ENCODE measurements at places on chromosomes 5 and 9. TPM values are rescaled to one million over a fixed set of nuclear protein-coding genes. Genes with fewer than 3 reads are reported as not detected.

Gene ESM1
- not detected for total RNA-seq

Gene OR1Q1
- total RNA-seq: not detected

Gene C9orf153
- 0.98 TPM for total RNA-seq

Gene ARHGEF28
- 0.27 TPM for total RNA-seq

Gene OR13D1
- not detected for total RNA-seq

Gene CCL28
- 51.4 TPM for total RNA-seq

Gene SPINK1
- total RNA-seq: 12.1 TPM

Gene FLT4
- 0.58 TPM for total RNA-seq

Gene SHISAL2B
- total RNA-seq: not detected

Gene CLIC3
- total RNA-seq: not detected

Gene C5orf34
- 14.5 TPM for total RNA-seq

Gene IL13
- not detected for total RNA-seq

Gene SVEP1
- not detected for total RNA-seq

GRCh38 chr5:174329738-174330137 is 284.2 kb downstream of the NSG2 start:
- DNase-seq: no peak

DNA sequence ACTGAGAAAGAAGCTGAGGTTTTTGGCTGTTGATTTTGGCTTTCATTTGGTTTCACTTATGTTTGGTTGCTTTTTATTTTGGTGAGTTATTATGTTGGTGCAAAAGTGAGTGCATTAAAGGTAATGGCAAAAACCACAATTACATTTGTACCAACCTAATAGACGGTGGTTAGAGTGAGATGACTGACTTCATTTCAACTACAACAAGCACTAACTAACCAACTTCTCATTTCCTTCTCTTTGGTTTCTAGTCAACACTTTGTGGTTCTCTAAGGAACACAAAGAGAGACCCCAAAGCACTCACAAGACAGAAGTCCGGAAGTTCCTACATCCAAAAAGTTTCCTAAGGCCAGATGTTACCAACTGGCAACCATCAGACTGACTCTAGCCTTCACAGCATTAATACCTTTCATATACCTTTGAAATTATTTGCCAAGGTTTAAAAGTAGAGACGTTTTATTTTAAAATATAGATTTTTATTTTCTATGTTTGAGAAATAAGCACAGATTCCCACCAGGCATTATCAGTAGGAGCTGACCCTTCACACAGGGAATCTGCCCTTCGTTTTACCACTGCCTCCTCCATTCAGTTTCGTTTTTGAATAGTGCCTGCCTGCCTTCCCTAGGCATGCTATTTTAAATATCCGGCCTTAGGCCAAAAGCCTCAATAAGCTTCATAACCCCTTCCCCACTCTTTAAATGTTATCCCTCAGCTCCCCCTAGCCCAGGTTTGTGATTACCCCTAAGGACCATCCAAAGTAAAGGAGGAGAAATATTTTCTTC is 301.1 kb upstream of the PTGER4 start:
- no peak for DNase-seq

GRCh38 chr5:142358648-142359047 is 33.8 kb upstream of the SPRY4 start:
- DNase-seq: no peak

DNA sequence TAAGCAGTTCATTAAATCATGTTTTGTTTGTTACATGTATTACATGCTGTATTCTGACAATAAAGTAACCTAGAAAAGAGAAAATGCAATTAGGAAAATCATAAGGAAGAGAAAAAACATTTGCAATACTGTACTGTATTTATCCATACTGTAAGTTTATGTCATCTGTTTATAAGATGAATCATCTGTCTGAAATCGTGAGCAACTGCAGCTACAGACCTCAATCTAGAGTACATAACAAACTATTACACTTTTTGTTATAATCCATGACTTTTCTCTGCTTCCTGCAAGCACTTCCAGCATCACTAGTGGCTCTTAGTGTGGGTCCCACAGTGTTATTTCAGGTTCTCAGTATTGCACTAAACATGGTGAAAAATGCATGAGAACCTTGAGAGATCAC is 144.4 kb upstream of the NR4A3 start:
- DNase-seq: no peak

DNA sequence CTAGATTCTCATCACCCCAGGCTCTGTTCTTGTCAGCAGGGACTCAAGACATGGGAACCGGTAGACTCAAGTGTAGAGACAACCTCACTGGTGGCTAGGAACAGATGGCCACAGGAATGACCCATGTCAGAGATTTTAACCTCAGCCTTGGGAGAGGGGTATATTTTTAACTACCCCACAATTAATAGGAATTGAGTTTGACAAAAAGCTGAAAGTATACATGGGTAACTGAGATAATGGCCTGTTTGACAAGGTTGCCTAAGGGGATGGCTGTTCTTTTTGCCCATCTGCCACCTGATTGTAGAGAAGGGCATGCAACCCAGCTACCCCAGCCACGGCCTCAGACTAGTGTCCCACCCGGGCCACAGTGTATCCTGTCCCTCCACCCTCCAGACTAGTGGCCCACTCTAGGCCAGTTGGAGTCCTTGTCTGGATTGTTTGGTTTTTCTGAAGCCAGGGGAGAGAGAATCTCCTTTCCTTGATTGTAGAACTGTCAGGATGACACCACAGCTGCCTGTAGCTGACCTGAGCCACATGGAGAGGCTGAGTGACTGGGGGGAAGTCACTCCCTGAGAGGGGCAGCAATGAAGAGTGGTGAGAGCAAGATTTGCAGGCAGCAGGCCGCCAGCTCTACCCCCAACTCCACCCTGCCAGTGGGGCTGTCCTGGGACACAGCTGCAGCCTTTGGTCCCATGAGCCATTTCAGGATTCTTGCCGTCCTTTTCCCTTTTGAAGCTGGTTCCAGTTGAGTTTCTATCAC is 14.6 kb upstream of the ANGPTL2 start:
- no peak for DNase-seq

GRCh38 chr5:36174119-36174518 is 22.2 kb downstream of the SKP2 start:
- no peak for DNase-seq

DNA sequence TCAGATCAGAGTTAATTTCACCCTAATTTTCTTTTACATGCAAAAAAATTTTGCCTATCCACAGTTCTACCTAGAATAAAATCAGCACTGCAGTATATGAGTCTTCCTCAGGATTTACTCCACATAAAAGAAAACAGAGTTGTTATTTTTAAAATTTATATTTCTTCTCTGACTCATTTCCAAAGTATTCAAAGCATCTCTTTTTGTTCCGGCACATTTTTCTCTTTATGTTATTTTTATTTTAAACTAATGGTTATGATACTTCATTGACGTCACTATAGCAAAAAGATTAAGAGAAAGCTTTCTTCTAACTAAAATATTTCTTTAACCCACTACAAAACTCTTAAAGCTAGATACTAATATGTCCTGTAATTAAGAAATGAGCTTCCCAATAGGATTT is 590.4 kb downstream of the PRELID2 start:
- DNase-seq: no peak

- no peak for DNase-seq
Measured at GRCh38 chr5:6692906-6693305, 20.3 kb upstream of the TENT4A start.

GRCh38 chr5:171409164-171410136 is 10.0 kb upstream of the FGF18 start:
- no peak for DNase-seq

DNA sequence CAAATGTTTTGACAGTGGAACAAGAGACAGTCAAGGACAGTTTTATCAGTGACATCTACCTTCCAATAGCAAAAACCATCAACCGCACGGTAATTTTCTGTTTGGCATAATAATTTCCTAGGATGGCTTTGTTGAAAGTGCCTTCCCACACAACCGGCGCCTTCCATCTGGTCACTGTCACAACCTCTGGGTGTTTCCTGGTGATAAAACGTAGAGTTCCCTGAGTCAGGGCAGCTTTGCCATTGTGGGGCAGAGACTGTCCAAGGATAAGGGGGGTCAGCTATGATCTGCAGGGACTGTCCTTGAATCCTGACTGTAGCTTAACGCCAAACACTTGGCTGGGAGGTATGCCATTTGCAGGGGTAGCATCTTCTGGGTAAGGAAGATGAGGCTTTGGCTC is 47.6 kb downstream of the GGTA1 start:
- no peak for DNase-seq

GRCh38 chr5:61965069-61965468 is 340.9 kb upstream of the KIF2A start:
- no peak for DNase-seq

GRCh38 chr5:3598207-3598606 is 2.6 kb downstream of the IRX1 start:
- DNase-seq: no peak

DNA sequence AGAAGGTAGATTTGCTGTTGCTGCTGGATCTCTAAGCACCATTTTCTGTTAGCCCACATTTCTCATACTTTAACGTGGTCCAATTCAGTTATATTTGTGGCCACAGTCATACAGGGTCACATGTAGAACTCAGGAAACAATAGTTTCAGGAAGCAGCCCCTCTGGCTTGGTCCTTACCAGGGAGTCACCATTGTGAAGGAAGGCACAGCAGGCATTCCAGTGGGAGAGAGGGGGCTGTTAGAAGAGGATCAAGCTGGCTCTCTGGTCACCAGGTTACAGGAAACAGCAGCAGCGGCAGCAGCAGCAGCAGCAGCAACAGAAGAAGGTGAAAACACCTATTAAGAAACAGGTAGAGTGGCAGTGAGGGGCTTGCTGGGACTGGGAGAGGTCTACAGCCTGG is 14.5 kb downstream of the C9orf43 start:
- DNase-seq: no peak

DNA sequence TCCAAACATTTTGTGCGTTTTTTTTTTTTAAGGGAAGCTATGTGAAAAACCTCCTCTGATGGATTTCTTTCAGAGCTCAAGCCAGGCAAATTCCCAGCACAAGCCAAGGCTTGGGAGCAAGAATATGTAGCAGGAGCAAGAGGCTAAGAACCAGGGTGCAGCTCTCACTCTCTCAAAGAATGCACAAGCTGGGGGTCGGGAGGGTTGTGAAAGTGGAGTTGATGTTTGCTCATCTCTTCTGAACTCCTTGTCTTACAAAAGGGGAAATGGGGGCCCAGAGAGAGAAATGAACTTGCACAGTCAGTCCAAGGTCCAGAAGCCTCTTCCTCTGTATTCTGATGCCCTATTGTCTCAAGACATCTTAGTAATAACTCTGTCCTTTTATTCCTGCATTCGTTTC is 7.7 kb upstream of the TRAF1 start:
- DNase-seq: no peak

DNA sequence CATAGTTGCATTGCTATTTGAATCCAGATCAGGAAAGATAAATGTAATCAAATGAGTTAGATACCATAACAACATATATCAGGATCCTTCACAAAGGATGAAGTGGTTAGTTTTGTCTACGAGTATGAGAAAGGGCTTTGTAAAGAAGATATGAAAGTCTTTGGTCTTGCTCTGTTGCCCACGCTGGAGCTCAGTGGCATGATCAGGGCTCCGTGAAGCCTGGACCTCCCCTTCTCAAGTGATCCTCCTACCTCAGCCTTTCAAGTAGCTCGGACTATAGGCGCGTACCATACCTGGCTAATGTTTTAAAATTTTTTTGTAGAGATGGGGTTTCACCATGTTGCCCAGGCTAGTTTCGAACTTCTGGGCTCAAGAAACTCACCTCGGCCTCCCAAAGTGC is 1.8 kb downstream of the SMC5 start:
- DNase-seq: no peak

DNA sequence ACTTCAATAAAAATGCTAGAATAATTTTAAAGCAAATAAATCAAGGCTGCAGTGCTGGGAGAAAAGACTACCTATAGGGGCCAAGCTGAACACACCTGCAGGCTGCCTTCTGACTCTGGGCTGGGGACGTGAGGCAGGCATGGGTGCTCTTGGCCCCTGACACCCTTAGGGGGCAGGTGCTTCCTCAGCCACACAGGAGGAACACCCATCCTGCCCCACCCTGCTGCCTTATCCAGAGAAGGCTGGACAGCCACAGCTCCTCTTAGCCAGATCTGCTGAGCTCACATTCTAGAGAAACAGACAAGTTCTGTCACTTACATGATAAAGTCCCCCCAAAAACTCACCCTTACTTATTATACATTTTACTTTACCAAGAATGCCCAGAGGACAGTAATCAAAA is 6.6 kb upstream of the LMX1B start:
- no peak for DNase-seq

- no peak for DNase-seq
Measured at GRCh38 chr5:173714551-173715428, 98.3 kb upstream of the BOD1 start.

GRCh38 chr5:43000111-43000840 is 39.8 kb downstream of the ANXA2R start:
- DNase-seq: no peak

DNA sequence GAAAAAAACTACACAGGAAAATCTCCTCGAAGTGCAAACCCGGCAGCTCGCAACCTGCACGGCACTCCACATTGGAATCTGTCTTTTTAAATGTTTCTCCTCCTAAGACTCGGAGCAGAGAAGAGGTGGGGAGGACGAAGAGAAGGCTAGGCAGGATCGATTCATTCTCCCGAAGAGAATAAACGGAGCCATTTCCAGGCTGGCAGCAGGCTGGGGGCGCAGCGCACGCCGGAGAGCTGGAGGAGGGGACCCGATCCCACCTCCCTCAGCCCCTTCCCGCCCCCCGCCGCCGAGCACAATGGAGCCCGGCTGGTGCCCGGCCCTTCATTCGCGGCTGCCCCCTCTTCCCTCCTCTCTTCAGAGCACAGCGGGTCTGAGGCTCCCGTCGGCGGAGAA is 628 bp downstream of the HOMER1 start:
- DNase-seq: no peak

GRCh38 chr5:66863243-66864170 is 267.3 kb downstream of the MAST4 start:
- DNase-seq: no peak

GRCh38 chr5:62284946-62285891 is 20.8 kb upstream of the KIF2A start:
- no peak for DNase-seq

- no peak for DNase-seq
Measured at GRCh38 chr9:4661611-4662010, 483 bp upstream of the PLPP6 start.

Data from SK-MEL-5 (cell line).